ENCODE measurements at places on chromosomes 11 and 22.
A peak's percentile ranks its signal among the peaks of the same experiment; 100 is the strongest.

GRCh38 chr11:72972496-72973128, 158.4 kb downstream of the ATG16L2 start:
- DNase-seq: no peak

- no peak for DNase-seq
These were observed 223.1 kb downstream of the TMEM135 start for GRCh38 chr11:87260811-87261210.

DNA sequence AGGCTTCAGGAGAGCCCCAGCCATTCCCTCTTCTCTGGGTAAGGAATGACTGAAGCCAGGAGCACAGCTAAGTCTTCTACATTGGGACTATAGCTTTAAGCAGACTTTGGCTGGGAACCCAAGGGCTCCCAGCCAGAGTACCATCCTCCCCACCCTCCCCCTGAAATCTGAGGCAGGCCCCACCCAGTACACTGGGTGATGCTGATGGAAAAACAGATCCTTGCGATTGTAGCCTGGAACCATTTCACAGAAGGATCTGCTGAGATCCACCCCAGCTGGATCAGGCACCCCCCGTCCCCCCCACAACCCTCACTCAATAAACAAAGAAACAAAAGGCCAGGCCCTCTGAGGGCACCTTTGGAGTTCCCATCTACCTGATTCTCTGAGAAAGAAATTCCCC, 39.8 kb downstream of the IL18BP start:
- peak; percentile 92 for DNase-seq

- DNase-seq: no peak
These were observed 531 bp downstream of the GRIK4 start for GRCh38 chr11:120511820-120512738.

DNA sequence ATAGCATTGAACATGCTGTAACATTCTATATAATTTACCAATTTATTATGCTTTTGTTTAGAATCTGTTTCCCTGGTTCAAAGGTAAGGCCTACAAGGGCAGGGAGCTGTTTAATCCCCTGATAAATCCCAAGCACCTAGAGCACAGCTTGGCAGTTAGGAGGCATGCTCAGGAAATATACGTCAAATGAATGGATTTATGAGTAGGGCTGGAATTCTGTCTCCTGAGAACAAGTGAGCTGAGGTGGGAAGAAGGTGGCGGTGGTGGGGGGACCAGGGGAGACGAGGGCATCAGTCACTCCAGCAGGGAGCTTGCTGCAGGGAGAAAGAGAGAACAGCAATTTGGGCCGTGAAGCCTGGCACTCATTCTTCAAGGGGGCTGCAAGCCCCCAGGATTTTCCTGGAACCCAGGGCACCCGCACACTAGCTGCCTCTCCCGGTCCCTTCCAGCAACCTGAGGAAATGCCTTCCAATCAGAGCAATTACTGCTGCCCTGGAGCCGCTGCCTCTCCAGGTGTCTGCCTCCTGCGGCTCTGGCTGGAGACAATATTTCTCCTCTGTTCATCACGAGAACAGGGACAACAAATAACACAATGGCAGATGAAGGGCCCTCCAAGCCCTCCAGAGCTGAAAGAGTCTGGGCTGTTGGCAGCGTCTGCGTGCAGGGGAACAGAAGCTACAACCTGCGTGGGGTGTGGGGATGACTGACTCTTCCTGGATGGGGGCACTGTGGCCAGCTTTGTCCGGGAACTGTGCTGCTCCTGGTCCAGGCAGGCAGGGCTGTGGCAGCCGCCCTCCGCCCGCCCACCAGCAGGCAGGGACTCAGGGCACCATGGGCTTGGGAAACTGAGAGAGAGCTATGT, 233.4 kb downstream of the ST3GAL4 start:
- no peak for DNase-seq

DNA sequence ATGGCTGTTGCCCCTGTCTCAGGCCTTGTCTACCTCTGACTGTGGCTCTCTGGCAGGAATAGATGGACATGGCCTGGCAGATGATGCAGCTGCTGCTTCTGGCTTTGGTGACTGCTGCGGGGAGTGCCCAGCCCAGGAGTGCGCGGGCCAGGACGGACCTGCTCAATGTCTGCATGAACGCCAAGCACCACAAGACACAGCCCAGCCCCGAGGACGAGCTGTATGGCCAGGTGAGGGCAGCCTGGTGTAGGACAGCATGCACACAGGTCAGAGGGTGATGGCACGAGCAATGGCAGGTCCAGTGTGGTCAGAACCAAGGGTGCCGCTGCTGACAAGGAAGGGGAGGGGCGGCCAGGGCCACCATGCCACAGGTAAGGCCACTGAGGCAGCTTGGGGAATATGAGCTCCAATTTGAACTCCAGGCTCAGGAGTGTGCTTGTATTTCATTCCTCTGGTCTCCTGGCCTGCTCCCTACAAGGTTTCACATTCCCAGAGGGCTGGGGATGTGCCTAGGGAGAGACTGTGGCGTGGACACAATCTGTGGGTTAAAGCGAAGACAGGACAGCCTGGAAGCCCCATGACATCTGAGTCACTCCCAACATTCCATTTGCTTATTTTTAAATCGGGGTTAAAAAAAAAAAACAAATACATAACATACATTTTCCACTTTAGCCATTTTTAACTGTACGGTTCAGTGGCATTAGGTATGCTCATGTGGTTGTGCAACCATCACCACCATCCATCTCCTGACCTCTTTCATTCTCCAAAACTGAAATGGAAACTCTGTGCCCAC, 562 bp downstream of the FOLR3 start:
- no peak for DNase-seq

DNA sequence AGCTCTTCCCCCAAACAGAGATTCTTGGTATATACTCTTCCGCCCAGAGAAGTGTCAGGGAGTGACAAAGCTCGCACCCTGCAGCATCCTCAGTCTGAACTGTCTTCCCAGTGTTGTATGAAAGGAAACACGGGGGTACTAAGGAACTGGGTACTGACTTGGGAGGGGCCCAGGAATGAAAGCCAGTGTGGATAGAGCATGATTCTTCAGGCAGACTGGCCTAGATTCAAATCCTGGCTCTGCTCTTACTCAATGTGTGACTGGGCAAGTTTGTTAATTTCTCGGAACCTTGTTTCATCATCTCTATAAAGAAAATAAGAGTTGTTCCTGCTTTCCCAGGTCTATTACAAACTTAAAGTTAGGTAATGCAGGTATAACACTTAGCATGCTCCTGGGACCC, 266.0 kb upstream of the NARS2 start:
- peak; percentile 48 for DNase-seq

DNA sequence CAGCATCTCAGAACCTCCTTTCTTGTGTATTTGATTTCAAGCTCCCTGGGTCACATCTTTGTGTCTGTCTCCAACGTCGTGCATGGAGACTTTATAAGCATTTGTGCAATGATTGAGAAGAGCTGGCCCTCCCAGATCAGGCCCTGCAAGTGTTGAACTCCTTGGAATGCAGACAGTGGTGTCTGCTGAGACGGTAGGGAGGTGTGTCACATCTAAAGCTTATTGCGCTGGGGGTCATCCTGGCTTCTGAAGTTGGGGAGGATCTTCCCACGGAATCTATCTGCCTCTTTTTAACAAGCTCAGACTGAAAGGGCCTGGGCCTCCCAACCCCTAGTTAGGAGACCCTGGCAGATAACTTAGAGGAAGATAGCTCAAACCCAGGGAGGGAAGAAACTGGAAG, 6.7 kb downstream of the APLNR start:
- DNase-seq: no peak

GRCh38 chr22:26385164-26385563, 43.9 kb upstream of the ASPHD2 start:
- no peak for DNase-seq

- peak; percentile 94 for DNase-seq
These were observed 25.4 kb upstream of the SMTN start for GRCh38 chr22:31055635-31056159.

GRCh38 chr22:32411402-32411801, 645 bp downstream of the RTCB start:
- DNase-seq: peak; percentile 16

- no peak for DNase-seq
These were observed 49.9 kb upstream of the MICAL2 start for GRCh38 chr11:12060385-12060985.

DNA sequence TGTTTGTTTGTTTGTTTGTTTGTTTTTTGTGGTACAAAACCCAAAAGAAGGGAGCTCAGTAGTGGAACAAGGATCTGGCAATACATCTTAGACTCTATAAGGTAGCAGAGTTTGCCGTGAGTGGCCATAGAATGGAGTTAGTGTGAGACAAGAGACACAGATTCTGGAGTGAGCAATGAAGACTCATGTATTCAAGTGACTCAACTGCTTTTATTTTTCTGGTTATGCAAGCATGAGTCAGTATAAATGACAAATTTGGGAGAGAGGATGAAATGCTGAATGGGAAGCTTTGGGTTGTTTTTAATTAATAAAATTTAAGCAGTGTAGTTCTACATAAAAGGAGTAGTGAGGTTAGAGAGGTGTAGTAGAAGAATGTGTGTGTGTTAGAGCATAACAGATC, 143.6 kb upstream of the ANO5 start:
- DNase-seq: no peak

DNA sequence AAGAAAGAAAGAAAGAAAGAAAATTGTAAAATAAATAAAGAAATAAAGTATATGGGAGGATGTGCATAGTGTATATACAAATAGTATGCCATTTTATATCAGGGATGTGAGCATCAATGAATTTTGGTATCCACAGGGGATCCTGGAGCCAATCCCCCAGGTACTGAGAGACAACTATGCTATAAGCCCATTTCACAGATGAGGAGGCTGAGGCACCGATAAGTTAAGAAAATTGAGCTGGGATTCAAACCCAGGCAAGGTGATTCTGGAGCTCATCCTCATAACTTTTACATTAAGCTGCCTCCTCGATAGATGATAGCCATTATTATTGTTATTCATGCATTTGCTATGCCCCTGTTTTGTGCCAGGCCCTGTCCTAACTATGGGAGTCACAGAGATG, 47.0 kb upstream of the ACCSL start:
- DNase-seq: no peak

GRCh38 chr11:44309478-44310205, at the start of gene ALX4:
Gene ALX4 (minus strand): TSS chr11:44310139. CDS start chr11:44310062, 77 bp downstream.
- DNase-seq: peak; percentile 81

GRCh38 chr11:117875382-117876058, 938 bp downstream of the FXYD6 start:
- DNase-seq: peak; percentile 45

DNA sequence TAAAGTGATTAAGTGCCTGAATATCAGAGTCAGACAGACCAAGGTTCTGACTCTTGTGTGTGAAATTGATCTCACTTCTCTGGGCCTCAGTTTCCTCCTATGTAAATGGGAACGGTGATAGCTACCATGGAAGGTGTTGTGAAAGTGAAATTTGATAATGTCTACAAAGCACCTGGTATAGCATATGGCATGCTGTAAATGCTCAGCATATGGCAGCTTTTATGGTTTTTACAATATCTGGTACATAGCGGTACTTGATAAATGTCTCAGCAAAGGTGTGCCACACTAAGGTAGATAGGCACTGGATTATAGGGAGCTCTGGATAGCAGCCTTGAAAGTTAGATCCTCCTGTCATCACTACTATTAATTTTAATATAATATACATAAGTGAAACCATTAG, 19.9 kb downstream of the POU2AF2 start:
- DNase-seq: no peak

DNA sequence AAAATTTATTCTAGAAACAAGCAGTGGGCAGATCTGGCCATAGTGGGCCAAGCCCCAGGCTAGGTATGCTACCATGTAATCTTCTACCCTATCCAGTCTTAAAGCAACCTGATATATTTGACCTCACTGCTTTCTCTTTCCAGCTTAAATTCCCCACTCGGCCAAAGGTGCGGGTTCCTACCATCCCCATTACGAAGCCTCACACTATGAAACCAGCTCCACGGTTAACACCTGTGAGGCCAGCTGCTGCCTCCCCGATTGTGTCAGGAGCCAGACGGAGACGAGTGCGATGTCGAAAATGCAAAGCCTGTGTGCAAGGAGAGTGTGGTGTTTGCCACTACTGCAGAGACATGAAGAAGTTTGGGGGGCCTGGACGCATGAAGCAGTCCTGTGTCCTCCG, 21.2 kb upstream of the GRK2 start:
- DNase-seq: no peak

Data from tongue (tissue), 3 donors.